ENCODE measurements at places on chromosomes 5 and 9.

- no peak for DNase-seq
Measured at GRCh38 chr9:18910916-18911315, 122.1 kb downstream of the SAXO1 start.

DNA sequence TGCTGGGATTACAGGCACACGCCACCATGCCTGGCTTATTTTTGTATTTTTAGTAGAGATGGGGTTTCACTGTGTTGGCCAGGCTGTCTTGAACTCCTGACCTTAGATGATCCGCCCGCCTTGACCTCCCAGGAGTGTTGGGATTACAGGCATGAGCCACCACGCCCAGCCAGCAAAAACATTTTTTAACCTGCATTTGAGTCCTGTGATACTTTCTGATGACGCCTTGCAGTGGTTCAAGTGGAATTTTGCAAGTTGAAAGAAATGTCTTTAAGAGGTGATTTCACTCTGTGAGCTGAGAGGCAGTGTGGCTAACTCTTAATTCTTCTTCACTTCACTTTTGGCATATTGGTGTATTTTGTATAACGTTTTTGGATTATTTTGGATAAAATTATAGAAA, 9.1 kb downstream of the ANP32B start:
- DNase-seq, result no peak

DNA sequence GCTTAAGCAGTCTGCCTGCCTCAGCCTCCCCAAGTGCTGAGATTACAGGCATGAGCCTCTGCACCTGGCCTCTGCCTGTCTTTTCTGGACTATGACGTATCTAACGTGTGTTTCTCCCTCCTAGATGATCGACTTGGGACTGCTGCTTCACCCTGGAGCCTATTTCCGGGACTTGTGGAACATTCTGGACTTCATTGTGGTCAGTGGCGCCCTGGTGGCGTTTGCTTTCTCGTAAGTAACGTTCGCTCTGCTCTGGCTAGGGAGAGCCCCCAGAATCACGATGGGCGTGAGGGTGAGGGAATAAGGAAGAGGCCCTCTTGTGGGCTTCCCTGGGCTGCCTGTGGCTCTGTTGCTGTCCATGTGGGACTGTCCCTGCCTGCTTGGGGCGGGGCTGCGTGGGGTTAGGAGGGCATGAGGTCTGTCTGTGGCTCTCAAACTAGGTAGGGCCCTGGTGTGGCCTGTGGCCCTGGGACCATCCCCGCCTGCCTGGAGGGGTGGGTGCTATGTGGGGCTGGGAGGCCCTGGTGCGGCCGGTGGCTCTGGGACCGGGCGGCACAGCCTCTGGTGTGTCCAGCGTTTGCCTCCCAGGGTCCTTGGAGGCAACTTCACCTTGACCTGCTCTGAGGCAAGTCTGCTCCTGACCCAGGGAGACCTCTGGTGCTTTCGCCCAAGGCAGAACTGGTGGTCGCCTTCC, 171.7 kb downstream of the CACNA1B start:
- DNase-seq, result no peak

DNA sequence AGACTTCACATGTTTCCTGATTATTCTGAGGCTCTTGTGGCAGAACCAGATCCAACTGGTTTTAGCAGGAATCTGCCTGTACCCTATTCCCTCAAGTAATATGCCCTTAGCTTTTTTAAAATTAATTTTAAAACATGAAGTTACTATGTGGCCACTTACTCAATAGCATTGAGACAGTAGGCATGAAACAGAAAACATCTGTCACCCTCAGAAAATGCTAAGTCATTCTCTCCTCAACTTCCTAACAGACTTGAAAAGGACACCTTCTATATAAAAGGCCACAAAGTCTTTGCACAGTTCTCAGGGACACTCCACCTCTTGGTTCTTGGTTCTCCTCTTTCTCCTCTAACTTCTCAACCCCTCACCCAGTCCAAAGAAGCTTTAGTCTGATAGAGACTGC, 277.8 kb downstream of the RAB3C start:
- DNase-seq, result no peak

DNA sequence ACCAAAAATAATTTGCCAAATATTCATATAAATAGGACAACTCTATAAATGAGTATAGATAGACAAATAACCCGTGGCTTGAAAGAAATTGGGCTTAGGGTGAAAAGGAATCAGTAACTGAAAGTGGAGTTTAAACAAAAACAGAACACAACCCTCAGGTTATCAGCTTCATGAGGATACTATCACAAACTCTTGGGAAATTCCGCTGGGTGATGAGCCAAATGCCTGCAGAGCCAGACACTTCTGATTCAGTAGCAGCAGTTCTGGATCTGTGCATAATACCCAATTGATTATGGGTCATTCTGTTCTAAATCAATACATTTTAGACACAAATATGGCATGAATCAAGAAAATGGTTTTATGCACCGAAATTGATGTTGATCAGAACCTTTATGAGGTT, 72.4 kb downstream of the CAMK4 start:
- DNase-seq, result no peak

- no peak for DNase-seq
Measured at GRCh38 chr5:10623305-10623910, 59.5 kb downstream of the ANKRD33B start.

DNA sequence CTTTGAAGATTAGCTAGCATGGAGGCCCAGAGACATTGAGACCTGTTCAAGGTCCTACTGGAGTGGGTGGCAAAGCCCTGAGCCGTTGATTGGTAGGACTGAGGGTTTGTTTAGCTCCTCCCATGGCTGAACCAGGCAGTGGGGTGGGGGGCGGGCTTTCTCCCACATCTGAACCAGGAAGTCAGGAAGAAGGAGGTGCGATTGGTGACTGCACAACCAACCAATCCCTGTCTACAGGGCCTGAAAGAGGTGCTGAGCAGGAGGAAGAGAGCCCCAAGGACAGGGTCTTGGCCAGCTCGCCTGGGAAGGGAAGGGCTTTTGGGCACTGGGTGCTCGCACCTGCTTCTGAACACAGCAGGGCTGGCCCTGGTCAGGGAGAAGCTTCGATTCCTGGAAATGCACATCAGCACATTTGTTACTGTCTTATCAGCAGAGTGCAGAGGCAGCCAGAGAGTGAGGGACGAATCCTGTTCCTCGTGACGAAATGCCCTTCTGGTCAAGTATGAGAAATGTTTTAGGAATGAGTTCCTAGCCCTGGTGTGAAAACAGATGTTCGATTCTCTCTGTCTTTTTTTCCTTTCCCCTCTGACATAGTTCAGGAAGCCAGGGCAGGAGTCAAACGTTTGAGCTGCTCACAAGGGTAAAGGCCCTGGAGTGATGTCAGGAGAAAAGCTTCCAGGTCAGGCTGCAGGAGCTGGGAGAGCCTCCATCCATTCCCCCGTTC, 294.8 kb upstream of the KLF4 start:
- no peak for DNase-seq

DNA sequence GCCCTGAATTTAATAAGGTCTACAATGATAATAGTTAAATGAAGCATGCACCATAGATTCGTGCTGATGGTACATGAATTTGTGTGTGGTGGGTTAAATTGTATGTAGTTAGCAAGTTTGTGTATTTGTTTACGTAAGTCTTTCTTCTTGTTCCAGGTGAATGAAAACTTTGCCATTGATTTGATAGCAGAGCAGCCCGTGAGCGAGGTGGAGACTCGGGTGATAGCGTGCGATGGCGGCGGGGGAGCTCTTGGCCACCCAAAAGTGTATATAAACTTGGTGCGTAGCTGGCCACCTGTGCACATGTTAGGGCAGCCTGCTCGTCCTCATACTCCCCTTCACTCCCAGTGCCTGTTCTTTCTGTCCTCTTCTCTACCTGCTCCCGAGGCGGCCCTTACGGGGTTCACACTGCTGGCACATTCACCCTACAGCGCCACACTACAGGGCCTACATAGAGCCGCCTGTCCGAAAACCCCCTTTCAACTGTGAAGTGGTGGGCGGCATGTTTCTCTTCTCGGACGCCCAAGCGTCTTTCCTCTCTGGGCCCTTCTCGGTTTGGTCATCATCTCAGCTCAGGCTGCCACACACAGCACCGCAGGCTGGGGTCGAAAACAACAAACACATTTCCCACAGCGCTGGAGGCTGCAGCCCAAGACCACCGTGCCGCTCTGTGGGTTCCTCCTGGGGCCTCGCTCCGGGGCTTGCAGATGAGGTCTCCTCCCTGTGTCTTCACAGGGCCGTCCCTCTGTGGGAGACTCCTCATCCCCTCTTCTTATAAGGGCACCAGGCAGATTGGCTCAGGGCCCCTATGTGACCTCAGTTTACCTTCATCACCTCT, 13.2 kb downstream of the NDUFS6 start:
- DNase-seq, result no peak

- peak; percentile 79 for DNase-seq
Measured at GRCh38 chr5:124263680-124264491, 482.6 kb downstream of the ZNF608 start.

- DNase-seq, result no peak
Measured at GRCh38 chr9:124369231-124369797, 45.9 kb downstream of the PSMB7 start.

GRCh38 chr5:104763216-104763615, 1200.6 kb upstream of the NUDT12 start:
- DNase-seq, result no peak

DNA sequence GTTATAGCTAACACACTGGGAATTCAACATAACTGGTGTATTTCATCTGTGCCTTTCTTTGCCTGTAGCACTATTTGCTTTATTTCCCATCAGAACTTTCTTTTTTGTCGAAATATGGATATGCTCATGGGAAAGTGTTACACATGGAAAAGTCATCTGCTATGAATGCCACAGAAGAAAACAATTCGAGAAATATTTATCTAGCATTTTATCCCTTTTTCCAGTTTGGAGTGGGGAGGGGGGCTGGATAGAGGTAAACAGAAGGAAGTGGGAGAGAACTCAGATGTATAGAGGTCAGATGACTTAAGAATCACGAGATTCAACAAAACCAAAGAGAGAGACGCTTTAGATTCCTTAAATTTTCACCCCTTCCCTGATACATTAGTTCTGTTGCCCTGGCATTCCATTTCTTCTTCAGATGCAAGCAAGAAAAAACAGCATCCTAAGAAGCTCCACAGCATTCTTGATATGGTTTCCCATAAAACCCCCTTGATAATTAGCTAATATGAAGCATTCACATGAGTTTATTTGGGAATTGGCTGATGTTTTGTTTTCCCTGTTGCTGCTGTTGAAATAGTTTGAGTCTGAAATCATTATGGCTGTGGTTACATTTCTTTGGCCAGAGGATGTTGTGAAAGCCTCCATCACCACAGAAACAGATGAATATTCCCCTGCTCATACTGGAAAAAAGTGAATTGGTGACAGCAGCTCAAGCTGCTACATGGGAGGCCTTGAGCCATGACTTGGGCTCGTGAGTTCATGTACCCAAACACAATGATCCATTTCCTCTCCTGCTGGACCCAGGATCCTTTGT, 335.8 kb upstream of the DAB2 start:
- DNase-seq, result no peak

- DNase-seq, result no peak
Measured at GRCh38 chr9:80885894-80886293, 803.5 kb downstream of the TLE1 start.

DNA sequence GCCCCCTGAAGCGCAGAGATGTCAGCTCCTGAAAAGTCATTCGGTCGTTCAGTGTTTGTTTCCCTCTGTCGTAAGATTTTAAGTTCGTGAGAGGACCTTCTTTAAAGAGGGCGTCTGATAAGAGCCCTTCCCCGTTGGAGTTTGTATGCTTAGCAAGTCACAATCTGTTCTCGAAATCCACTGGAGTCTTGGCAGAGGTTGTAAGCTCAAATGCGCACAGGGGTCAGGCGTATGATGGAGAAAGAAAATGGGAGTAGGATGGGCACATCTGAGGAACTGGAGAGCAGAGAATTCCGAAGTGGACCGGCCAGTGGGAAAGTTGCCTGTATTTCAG, 710 bp downstream of the HSD17B4 start:
- no peak for DNase-seq

DNA sequence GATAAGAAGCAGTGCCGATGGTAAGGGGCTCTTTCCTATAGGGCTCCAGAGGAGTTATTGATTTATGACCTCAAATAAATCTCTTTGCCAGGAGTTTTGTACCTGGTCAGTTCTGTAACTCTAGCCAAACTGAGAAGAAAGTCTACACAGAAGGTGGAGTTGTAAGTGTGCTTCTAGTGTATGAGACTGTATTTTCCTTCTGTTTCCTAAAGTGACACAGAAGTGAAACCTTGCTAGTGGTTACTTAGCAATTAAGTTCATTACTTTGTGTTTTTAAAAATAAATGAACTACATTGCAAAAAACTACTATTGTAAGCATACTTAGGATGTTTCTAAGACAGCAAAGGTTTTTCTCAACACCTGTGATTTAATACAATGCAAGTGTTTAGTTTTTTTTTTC, 48.7 kb upstream of the ACTBL2 start:
- DNase-seq, result no peak

DNA sequence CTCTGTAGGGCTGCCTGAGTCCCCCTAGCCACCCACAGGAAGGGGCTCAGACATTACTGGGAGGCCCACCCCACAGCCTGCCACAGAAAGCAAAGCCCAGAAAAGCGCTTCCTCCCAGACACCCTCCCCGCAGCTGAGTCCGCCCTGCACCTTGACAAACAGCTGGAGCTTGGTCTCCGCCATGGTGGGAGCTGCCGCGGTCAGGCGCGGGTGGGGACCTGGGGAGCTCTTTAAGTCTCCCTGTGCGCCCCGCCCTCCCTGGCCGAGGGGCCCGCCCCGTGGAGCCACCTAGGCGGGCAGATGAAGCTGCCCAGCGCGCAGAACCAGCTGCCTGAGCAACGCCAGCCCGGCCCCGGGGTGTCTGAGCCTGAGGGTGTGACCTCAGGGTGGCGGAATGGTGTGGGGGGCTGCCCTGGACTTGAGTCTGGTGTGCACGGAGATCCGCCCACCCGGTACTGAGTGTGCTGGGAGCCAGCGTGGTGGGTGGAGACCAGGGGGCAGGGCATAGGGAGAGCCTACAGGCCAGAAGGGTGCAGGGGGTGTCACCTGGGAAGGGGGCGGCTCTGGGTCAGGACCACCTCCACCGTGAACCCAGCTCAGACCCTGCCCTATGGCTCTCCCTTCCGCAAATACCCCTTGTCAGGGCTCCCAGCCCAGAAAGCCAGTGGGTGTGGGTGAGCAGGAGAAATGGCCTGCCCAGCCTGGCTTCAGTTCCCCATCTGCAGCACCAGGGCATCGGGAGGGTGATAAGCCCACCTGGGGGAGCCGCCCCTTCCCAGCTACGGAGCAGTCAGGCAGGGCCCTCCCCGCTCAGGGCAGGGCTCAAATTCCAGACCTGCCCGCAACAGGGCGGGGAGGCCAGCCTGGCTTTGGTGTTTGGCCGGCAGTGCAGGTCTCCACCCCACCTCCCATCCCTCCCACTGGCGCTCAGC, at the start of gene CLIC3:
Gene CLIC3, minus strand, starts transcription at position 208 of the 932 bp plus-strand sequence. Its CDS starts 25 bp downstream, at position 183.
- DNase-seq, result peak; percentile 30

DNA sequence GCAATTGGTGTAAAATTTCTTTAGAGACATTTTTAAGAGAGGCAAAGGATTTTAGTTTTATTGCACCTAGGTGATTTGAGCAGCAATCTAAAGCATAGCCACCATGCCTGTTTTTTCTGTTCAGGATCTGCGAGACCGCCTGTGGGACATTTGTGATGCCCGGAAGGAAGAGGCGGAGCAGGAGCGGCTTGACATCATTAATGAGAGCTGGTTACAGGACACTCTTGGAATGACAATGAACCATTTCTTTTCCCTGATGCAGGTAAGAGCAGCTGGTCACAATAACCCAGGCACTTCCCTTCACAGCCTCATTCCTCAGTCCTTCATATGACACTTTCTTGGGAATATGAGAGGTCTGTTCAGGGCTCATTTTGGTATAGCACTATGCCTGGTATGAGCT, 103.2 kb upstream of the IL7R start:
- no peak for DNase-seq

GRCh38 chr5:126869005-126869451, 92.1 kb downstream of the LMNB1 start:
- DNase-seq, result no peak

Measured in NCI-H1930 (cell line).